Foreskin melanocyte (primary cell): ENCODE measurements at places on chromosomes 2 and 18.

- DNase-seq = no peak
These were observed 32.3 kb downstream of the MAP3K2 start for GRCh38 chr2:127355407-127356008.

DNA sequence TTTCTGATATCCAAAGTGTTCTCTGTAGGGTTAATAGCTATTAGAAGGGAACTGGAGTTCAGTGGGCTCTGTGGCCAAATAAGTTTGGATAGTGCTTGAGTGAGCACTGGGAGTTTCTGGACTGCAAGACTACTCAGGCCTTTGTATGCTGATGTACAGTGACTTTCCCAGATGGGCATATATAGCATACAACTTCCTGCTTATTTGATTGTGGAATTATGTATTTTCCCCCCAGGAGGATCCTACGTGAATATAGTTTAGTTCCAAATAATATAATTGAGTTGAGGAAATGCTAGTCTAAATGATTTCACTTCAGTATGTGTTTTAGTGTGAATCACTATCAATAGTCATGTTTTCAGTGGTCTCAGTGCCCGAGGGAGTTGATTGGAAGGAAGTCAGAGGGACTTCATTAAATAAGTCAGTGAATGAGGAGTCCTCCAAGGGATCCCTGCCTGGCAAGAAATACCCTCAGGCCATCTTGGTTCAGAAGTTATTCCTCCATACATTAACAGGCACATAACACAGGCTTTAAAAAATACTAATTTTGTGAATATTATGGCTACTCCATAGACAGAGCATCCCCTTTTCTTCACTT is 251.4 kb downstream of the PRKCE start:
- DNase-seq = no peak

DNA sequence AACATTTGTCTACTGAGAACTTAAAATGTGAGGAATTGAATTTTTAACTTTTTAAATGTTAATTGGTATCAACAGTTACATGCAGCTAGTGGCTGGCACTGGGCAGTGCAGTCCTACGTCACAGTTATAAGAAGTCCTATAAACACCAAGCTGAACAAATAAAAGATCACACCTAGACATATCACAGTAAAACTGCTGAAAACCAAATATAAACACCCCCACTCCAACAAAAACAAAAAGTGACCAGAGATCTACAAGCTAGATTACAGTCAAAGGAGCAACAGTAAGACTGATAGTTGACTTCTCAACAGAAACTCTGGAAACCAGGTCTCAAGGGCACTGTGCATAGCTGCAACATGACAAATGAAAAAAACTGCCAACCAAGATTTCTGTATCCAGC is 19.4 kb downstream of the TLK1 start:
- no peak for DNase-seq

DNA sequence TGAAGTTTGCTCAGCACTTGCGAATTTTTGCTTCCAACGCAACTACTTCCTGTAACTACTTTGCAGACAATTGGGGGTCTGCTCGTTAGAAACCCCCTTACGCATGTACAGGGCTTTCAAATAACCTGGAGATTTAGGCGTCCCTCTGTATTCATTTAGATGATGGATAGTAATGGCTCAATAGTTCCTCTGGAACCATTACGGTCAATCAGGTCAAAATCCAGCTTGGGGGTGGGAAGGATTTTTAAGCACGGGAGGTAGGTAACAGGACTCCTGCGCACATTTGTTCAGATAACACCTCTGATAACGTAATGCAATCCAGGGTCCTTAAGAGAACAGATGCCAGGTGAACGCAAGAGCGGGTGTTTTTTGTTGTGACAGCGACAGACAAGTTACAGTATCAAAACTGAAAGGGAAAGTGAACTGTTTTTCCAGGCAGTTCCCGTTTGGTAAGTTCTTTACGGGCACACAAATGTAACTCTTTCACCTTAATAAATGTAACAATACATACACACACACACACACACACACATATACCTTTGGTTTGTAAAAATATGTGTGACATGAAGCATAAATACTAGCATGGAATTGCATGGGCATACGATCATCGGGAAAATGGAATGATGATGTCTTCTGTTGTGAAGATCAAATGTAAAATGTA is 3.8 kb upstream of the OSR1 start:
- DNase-seq = no peak

DNA sequence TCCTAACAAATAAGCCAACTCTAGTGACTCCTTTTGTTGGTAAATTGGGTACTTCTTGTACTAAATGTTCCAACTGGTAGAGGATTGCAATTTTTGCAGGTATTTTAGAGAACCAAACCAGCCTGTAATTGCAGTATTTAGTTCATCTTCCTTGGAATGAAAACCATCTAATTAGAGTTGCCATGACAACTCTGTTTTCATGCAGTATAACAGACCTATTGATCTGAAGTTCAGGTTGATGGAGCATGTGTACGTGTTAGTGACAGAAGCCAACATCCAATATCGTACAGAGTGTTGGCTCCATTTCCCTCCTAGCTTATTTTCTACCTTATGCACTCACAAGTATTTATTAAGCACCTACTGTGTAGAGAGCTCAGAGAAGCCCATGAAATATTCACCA is 176.3 kb upstream of the FOSL2 start:
- DNase-seq = no peak

DNA sequence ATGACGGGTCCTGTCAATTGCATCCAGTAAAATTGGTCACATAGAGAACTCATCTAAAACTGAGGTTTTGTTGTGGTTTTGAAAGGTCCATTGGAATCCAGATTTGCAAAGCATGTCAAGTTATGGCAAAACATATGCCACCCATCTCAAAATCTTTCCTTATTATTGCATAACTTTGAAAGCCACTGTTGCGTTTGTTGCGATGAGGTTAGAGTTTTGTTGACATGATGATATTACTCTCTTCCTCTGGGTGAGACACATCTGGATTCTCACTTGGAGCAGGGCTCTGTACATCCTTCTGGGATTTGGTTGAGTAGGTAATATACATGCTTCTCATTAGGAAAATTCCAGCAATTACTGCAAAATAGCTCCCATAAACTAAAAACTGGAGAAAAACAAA is 20.6 kb downstream of the SCYGR5 start:
- no peak for DNase-seq

- DNase-seq = no peak
These were observed 269.4 kb downstream of the ETAA1 start for GRCh38 chr2:67666386-67667053.

GRCh38 chr18:34773378-34773777 is 63.3 kb downstream of the DTNA start:
- no peak for DNase-seq

- peak; percentile 85 for DNase-seq
These were observed 1.7 kb downstream of the TMSB10 start for GRCh38 chr2:84906900-84907714.

- DNase-seq = no peak
These were observed 60.0 kb downstream of the TMEM131 start for GRCh38 chr2:97935719-97936161.

- DNase-seq = no peak
These were observed 124.7 kb downstream of the GULP1 start for GRCh38 chr2:188416367-188416766.

GRCh38 chr2:86477349-86477748 is 36.2 kb downstream of the KDM3A start:
- no peak for DNase-seq

DNA sequence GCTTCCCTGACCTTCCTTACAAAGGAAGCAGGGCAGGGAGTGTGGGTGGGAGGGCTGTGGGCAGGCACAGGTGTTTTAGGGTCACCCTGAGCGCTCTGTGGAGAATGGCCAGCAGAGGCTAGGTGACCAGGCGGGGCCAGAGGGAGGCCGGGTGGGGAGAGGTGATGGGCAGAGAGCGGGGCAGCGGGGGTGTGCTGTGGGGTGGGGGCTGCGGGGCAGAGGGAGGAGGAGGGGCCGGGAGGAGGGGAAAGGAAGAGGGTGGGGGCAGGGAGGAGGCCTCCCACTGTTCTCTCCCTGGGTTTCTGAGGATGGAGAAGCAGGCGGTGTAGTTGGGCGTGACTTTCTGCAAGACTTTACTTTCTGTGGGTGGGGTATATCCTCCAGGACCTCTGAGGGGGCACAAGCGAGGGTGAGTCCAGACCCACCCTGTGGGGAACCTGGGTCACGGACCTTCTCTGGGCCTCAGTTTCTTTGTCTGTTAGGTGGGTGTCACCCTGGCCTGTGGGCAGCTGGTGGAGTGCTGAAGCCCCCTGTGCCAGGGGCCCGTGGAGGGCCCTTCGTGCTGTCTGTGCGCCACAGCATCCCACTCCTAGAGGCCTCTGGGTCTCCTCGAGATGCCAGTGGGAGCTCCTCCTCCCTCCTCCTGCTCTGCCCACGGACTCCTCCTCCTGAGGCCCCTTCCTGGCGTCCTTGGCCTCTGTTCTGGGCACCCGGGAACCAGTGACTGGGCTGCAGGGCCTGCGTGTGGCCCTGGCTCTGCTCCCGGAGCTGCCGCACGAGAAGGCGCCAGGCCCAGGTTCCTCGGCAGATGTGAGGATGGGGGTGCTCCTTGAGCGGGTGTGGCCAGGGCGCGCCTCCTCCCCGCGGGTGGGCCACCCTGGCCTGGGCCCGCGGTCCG is 6.3 kb upstream of the NEU4 start:
- DNase-seq = no peak

- no peak for DNase-seq
These were observed 131.2 kb downstream of the TRIB2 start for GRCh38 chr2:12847694-12848575.

DNA sequence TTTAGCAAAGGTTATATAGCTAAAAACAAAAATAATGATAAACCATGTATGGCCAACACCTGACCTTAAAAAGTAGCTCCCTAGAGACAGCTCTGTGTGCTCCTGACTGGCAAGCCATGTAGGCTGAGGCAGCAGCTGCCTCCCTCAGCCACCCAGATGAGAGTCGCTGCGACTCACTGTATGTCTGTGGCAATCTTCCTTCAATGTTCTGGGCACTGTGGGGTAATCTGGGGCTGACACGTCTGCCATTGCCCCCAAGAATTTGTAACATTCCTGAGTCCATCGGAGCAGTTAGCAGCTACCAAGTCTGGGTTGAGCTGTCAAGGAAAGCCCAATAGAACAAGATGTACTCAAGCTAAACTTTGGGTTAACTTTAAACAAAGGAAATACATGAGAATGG is 106.4 kb upstream of the DAPL1 start:
- no peak for DNase-seq

- DNase-seq = no peak
These were observed 84.0 kb downstream of the SMAD2 start for GRCh38 chr18:47846431-47846830.

DNA sequence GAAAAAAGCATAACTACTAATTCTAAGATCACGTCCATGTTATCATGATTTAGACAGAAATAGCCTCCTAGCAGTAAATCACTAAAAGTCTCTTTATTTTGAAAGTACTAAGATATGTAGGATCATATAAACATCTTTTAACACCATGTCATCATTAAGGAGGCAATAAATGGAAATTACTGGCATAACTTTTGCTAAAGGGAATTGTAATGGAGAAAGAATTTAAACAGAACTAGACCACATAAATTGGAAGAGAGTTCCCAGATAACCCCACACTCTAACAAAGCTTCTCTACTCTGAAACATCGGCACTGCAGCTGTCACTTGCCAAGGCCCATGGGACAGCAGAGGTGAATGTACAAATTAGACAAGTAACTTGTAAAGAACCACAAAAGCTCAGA is 29.5 kb downstream of the STK39 start:
- no peak for DNase-seq

DNA sequence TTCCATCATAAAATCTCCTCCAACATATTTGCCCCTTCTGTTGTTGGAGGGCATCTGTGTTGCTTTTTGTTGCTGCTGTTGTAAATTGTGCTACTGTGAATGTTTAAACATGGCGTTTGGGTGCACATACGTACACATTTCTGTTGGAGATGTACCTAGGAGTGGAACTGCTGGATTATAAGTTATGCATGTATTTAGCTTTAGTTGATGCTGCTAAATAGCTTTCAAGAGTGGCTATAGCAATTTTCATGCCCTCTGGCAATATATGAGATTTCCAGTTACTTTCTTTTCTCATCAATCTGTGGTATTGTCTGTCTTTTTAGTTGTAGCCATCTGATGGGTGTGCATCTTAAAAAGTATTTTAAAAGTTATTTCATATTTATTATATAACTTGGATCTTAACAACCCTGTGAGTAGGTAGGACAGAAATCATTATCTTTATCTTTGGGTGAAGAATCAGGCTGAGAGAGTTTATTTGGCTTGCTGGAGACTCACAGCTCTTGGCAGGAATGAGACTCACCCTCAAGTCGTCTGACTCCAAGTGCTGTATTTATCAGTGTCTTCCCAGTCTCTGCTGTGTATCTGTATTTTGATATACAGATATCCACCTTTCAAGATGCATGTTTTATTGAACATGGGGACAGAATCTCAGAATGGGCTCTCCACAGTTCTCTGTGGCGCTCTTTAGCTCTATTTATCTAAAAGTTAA is 16.9 kb downstream of the ZNF236 start:
- no peak for DNase-seq

DNA sequence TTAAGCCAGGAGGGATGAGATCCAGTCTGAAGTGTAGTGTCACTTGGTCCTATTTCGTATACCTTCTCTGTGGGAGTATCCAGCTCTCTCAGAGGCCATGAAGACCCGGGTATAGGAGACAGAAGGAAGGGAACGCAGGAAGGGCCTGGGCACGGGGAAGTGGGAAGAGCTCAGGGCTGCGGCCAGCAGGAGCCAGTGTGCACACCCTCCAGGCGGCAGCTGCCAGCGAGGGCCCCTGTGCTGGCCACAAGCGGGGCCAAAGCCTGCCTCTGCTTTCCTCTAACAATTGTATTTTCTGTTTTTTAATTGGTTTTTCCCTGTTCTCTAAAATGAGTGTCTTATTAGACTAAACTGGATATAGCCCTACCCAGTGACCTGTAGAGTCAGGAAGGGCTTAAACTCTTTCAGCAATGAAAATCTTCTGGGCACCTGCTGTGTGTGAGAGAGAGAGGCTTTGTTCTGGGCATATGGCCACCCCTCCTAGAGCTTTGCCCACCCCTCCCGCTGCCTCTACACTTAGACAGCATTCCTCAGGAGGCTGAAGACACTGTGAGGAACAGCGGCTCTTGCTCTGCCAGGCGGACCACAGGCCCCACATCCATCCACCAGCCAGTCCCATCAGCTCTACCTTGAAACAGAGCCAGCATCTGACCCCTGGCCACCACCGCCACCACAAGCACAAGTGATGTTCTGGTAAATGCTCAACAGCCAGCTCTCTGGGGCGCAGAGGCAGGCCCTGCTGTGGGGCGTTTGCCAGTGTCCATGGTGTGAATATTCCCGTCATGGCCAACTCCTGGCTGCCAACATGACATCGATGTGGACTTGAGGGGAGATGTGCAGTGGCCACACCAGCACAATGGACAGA is 9.5 kb downstream of the GPR17 start:
- DNase-seq = no peak

DNA sequence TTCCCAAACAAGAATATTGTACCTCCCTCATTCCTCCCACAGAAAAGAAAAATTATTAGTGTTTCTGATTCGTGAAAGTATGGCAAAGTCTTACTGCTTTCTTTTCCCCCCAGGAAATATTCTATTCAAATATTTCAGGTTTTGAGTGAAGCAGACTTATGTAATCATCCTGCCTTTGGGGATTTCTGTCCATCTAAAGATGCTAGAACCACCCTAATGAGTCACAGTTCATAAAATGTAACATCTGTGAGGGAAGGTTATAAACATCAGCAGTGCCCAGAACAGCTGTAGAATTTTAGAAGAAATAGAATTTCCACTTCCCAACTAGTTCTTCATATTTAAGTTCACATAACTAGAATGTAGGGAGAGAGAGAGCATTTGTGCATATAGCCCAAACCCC is 39.0 kb downstream of the EEF1B2 start:
- DNase-seq = no peak

GRCh38 chr18:949724-950631 is 45.3 kb downstream of the ADCYAP1 start:
- no peak for DNase-seq

GRCh38 chr2:64212801-64213321 is 68.6 kb upstream of the PELI1 start:
- no peak for DNase-seq
